ENCODE measurements at places on chromosomes 5 and 9. TPM values are rescaled to one million over a fixed set of nuclear protein-coding genes. Genes with fewer than 3 reads are reported as not detected.

The CTSV gene
- 0.37 TPM for total RNA-seq

The ECM2 gene
- total RNA-seq, result 4.3 TPM

The SNCAIP gene
- total RNA-seq, result 19.4 TPM

The FBXO38 gene
- total RNA-seq, result 54.6 TPM

The FUBP3 gene
- total RNA-seq, result 38.1 TPM

The ORM2 gene
- total RNA-seq, result not detected

The PCAT7 gene
- total RNA-seq, result not detected

The TMEM215 gene
- not detected for total RNA-seq

The TRIP13 gene
- total RNA-seq, result 3.4 TPM

The PCDHB2 gene
- total RNA-seq, result 1.6 TPM

The CYLC2 gene
- total RNA-seq, result not detected

The CBY3 gene
- not detected for total RNA-seq

The SH3TC2 gene
- 0.65 TPM for total RNA-seq

The FAM81B gene
- total RNA-seq, result not detected

The UGT3A1 gene
- total RNA-seq, result not detected

The SPRY4 gene
- 2.7 TPM for total RNA-seq

The NSMF gene
- 10.4 TPM for total RNA-seq

The RAD50 gene
- 26.5 TPM for total RNA-seq

The CARTPT gene
- not detected for total RNA-seq

The SLCO6A1 gene
- total RNA-seq, result not detected

The CFAP157 gene
- total RNA-seq, result 0.09 TPM

The ANKRD31 gene
- total RNA-seq, result 0.14 TPM

The CD180 gene
- total RNA-seq, result 0.14 TPM

Measured in smooth muscle cell of bladder (primary cell).